ENCODE measurements at places on chromosomes 7 and 10. TPM values are rescaled to one million over a fixed set of nuclear protein-coding genes. Genes with fewer than 3 reads are reported as not detected.
A peak's percentile ranks its signal among the peaks of the same experiment; 100 is the strongest.

COL17A1 gene
- total RNA-seq: 2.9 TPM

LIPK gene
- not detected for total RNA-seq

GAD2 gene
- not detected for total RNA-seq

FLNC gene
- total RNA-seq: 16.5 TPM

C10orf95 gene
- not detected for total RNA-seq

PON1 gene
- not detected for total RNA-seq

SPDYE5 gene
- not detected for total RNA-seq

DNA sequence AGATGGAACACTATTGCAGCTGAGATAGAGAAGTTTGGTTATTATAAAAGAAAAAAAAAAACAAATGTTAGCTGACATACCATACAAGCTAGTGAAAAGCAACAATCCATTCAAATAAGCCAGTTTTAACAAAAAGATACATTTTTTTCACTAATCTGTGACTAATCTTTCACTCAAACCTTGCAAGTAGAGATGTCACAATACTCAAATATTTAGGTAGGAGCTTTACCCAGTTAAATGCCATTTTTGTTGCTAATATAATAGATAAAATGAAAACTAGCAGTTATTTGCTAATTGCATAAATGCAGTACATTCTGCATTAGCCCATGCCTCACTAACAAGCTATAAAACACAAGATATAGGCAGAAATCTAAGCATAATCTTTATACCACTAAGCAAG, 123.6 kb downstream of the BTAF1 start:
- H3K27ac ChIP-seq: no peak overlapping the region
- DNase-seq: no peak

- no peaks in the 10 kb centered on the region for H3K36me3 ChIP-seq
- no peak overlapping the region for H3K4me3 ChIP-seq
- H3K27ac ChIP-seq: no peak overlapping the region
- DNase-seq: no peak
These were observed 205.3 kb downstream of the HTR7 start for GRCh38 chr10:90652519-90652918.

GRCh38 chr7:22723637-22724036, 3.4 kb upstream of the IL6 start:
- no peak overlapping the region for H3K27ac ChIP-seq
- no peak overlapping the region for H3K4me3 ChIP-seq
- no peaks in the 10 kb centered on the region for H3K27me3 ChIP-seq
- DNase-seq: no peak
- no peaks in the 10 kb centered on the region for H3K4me1 ChIP-seq

DNA sequence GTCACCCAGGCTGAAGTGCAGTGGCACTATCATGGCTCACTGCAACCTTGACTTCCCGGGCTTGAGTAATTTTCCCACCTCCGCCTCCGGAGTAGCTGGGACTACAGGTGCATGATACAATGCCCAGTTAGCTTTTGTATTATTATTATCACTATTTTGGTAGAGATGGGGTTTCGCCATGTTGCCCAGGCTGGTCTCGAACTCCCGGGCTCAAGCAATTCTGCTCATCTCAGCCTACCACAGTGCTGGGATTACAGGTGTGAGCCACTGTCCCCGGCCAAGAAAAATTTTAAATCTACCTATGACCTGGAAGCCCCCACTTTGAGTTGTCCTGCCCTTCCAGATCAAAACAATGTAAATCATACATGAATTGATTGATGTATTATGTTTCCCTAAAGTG, 38.8 kb downstream of the CCDC6 start:
- DNase-seq: no peak
- no peaks in the 10 kb centered on the region for H3K27me3 ChIP-seq
- H3K4me3 ChIP-seq: no peak overlapping the region
- no peaks in the 10 kb centered on the region for H3K4me1 ChIP-seq

- H3K27me3 ChIP-seq: no peaks in the 10 kb centered on the region
- H3K4me1 ChIP-seq: peaks cover 15% of the 10 kb centered on the region
- no peak for DNase-seq
- H3K27ac ChIP-seq: peak overlapping the region; percentile 52
- H3K4me3 ChIP-seq: no peak overlapping the region
These were observed 102.0 kb downstream of the FAM53B start for GRCh38 chr10:124642088-124642710.

GRCh38 chr7:12633582-12633981, 53.9 kb upstream of the ARL4A start:
- no peak overlapping the region for H3K27ac ChIP-seq
- no peaks in the 10 kb centered on the region for H3K27me3 ChIP-seq
- DNase-seq: no peak
- H3K4me3 ChIP-seq: no peak overlapping the region
- H3K36me3 ChIP-seq: no peaks in the 10 kb centered on the region

GRCh38 chr10:108582387-108582786, 1340.9 kb downstream of the XPNPEP1 start:
- no peak overlapping the region for H3K4me3 ChIP-seq
- H3K36me3 ChIP-seq: no peaks in the 10 kb centered on the region
- H3K27me3 ChIP-seq: no peaks in the 10 kb centered on the region

GRCh38 chr10:112959207-112959838, 9.3 kb downstream of the TCF7L2 start:
- H3K4me1 ChIP-seq: no peaks in the 10 kb centered on the region
- no peaks in the 10 kb centered on the region for H3K36me3 ChIP-seq
- no peak overlapping the region for H3K4me3 ChIP-seq
- no peak for DNase-seq
- H3K27ac ChIP-seq: no peak overlapping the region
- H3K27me3 ChIP-seq: no peaks in the 10 kb centered on the region

- no peaks in the 10 kb centered on the region for H3K27me3 ChIP-seq
- H3K27ac ChIP-seq: no peak overlapping the region
- no peak overlapping the region for H3K4me3 ChIP-seq
- no peaks in the 10 kb centered on the region for H3K36me3 ChIP-seq
- peaks cover 9% of the 10 kb centered on the region for H3K4me1 ChIP-seq
- DNase-seq: no peak
These were observed 132.4 kb downstream of the FAM53B start for GRCh38 chr10:124611738-124612137.

GRCh38 chr10:11113156-11113555, 95.5 kb downstream of the CELF2 start:
- no peaks in the 10 kb centered on the region for H3K36me3 ChIP-seq
- H3K27me3 ChIP-seq: no peaks in the 10 kb centered on the region
- DNase-seq: no peak

GRCh38 chr10:34489973-34490745, 324.9 kb downstream of the PARD3 start:
- peaks cover 5% of the 10 kb centered on the region for H3K4me1 ChIP-seq
- no peak overlapping the region for H3K4me3 ChIP-seq
- H3K27me3 ChIP-seq: no peaks in the 10 kb centered on the region
